Pons (tissue), 1 donor: ENCODE measurements at places on chromosomes 3 and 15.

DNA sequence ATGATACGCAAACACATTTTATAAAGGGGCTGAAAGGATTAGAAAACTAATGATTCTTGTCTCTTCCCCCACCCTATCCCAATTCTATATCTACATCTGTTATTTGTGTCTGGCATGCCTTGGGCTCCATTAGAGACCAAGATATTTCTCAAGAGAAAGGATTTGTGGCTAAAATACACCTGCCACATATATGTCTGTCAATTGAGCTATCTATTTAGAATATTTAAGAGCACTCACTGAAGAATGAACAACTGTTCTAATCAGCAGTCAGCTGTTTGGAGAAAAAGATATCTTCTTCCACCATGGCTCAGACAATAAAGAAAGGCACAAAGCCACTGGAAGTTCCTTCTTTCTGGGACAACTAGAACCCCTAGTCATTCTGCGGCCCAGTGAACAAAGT is 61.7 kb upstream of the LRRN1 start:
- no peak for DNase-seq

DNA sequence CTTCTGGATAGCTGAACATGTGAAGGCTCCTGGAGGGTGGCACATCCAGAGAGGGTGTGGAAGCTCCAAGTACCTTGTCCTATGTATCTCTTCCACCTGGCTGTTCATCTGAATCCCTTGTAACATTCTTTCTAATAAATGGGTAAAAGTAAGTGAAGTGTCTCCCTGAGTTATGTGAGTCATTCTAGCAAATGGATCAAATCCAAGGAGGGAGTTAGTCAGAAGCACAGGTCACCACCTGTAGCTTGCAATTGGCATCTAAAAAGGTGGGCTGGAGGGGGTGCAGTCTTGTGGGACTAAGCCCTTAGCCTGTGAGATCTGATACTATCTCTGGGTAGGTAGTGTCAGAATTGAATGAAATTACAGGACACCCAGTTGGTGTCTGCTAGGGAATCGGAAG is 71.0 kb downstream of the WWTR1 start:
- DNase-seq: no peak

- DNase-seq: no peak
Measured at GRCh38 chr3:128307781-128308469, 154.6 kb downstream of the EEFSEC start.

GRCh38 chr3:197225579-197225978 is 72.8 kb downstream of the DLG1 start:
- DNase-seq: no peak

- DNase-seq: peak; percentile 37
Measured at GRCh38 chr15:72785432-72785831, 1.9 kb upstream of the ADPGK start.

- DNase-seq: peak; percentile 47
Measured at GRCh38 chr15:65870889-65871533, 1.7 kb downstream of the RAB11A start.

- no peak for DNase-seq
Measured at GRCh38 chr3:99949956-99950670, 132.5 kb downstream of the CMSS1 start.

- no peak for DNase-seq
Measured at GRCh38 chr3:18249126-18249525, 176.0 kb downstream of the SATB1 start.

- DNase-seq: no peak
Measured at GRCh38 chr15:45376967-45377608, 1.3 kb downstream of the GATM start.

- DNase-seq: no peak
Measured at GRCh38 chr15:101316529-101316928, 21.5 kb upstream of the SNRPA1 start.

DNA sequence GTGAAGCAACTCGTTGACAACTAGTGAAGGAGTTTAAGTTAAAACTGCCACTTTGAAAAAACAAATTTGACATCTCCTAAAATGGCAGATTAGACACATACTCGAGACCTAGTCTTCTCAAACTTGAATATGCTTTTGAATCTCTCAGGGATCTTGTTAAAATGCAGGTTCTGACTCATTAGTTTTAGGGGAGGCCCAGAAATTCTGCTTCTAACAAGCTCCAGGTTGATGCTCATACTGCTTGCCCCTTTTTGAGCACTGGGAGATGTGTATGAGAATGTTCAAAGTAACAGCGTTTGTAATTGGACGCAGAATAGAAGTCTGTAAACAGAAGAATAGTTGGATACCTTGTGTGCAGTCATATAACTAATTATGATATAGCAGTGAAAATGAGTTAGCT is 1.6 kb downstream of the C3orf38 start:
- DNase-seq: no peak

GRCh38 chr15:75751891-75752290 is 39.2 kb upstream of the CSPG4 start:
- no peak for DNase-seq

GRCh38 chr3:131739211-131739610 is 236.4 kb upstream of the MRPL3 start:
- DNase-seq: no peak

DNA sequence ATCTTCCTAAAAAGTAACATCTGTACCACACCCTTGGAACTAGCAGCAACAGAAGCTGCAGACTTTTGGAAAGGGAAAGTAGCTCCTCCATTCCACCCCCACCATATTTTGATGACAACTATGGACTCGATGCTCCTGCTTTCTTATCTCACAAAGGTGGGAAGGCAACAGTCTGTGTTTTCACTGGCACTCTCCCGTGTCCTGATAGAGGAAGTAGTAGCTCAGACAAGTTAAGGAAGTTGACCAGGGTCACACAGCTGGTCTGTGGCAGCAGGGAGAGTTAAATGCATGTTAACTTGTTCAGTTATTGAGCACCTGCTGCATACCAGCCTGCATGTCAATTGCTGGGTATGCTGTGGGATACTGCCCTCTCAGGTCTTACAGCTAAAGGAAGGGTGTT is 33.1 kb downstream of the BHLHE40 start:
- no peak for DNase-seq

GRCh38 chr3:53175613-53176540 is 14.9 kb downstream of the PRKCD start:
- no peak for DNase-seq

GRCh38 chr3:160174621-160175020 is 50.6 kb upstream of the C3orf80 start:
- DNase-seq: no peak
